ENCODE measurements at places on chromosomes 7 and 10.

DNA sequence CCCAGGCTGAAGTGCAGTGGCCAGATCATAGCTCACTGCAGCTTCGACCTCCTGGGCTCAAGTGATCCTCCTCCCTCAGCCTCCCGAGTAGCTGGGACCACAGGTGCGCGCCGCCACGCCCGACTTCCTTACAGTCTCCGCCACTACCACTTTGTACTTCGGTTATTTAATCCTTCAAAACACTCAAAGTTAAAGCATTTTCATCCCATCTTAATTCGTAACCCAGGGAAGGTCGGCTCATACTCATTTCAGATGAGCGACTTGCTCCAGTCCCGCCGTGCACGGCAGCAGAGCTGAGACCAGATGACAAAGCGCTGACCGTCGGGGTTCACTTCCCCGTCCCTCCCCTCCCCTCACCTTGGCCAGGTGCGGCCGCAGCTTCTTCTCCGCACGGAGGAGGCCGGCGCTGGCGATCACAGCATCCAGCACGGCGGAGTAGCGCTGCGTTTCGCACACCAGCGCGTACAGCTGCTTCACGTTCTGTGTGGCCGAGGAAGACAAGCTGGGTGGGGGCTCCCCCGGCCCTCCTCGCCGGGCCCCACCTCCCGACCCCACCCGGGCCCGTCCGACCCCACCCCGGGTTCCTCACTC is 457 bp downstream of the NSUN5 start:
- DNase-seq: no peak

DNA sequence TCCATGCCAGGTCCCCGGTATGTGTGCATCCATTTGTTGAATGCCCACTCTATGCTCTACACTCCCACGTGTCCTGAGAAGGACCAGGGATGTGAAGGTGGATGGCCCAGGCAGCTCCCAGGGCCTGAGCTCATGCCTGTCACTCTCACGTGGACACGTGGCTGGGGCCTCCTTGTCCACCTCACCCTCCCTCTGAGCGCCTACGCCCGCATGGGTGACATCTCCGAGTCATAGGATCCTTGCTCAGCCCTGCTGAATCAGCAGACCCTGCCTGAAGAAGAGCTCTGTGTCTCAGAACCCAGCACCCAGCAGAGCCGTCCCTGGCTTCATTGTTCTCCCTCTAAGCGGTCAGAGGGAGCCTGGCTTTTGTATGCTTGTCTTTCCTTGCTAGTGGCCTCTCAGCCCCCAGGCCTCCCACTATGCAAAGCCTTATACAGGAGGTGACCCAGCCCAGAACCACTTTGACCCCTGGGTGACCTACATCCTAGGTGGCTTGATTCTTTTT is 107.9 kb upstream of the PPIF start:
- DNase-seq: no peak

- no peak for DNase-seq
Observed at GRCh38 chr7:22949944-22950343, 64.0 kb downstream of the HYCC1 start.

GRCh38 chr10:3354174-3354900 is 181.8 kb upstream of the PITRM1 start:
- DNase-seq: no peak

DNA sequence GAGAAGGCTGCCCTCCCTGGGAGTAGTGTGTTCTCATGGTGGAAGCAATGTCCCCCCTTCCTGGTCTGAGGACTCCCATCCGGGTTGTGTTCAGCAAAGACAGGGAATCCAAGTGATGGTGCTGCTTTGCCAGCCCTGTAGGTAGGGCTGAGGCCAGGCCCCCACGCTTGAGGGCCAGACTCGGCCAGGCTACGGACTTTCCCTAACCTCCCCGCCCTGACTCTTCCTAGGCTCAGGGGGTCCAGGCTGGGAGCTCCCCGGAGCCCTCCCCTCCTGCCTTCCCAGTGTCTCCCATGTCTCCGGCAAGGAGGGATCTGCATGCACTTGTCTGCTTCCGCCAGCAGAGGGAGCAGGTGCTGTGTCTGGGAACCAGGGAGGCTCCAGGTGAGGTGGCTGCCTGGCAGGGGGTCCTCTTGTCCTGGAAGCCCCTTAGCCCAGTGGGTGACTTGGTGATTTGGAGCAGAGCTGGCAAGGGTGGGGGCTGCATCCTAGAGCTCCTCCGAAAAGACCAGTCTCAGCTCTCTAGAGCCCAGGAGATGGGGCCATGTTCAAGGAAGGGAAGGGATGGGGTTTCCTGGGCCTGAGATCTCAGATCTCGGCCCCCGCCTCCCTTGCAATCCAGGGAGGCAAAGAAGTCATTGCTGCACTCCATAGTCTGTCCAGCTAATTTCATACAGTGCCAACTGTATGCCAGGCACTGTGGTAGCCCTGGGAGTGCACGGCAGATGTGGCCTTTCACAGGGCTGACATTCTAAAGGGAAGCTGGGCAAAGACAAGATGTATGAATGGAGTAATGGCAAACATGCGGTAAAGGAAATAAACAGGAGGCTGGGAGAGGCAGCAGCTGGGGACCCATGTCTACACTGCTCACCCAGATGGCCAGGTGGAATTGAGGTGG is 20.3 kb upstream of the SFRP5 start:
- peak; percentile 72 for DNase-seq

DNA sequence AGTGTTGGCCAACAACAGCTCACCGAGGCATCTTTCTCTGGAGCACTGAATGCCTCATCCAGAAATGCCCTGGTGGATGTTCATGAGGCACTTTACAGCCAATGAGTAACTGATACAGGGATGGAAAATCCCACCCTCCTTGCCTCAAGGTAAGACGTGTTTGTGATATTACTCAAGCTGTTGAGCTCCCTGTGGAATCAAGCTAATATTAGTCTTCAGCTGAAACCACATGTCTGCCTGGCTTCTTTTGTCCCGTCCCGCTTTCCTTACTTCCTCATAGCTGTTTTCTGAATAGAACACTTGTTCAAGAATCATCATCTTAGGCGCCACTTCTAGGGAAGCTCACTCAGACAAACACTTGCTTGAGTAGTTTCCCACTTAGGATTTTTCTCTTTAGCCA is 422.4 kb downstream of the INHBA start:
- DNase-seq: no peak

- no peak for DNase-seq
Observed at GRCh38 chr7:17680943-17681351, 259.3 kb downstream of the SNX13 start.
